ENCODE measurements at places on chromosomes 1 and 21.

- no peak overlapping the region for H3K4me3 ChIP-seq
- no peak overlapping the region for H3K27ac ChIP-seq
- H3K27me3 ChIP-seq: no peaks in the 10 kb centered on the region
- peaks cover 6% of the 10 kb centered on the region for H3K4me1 ChIP-seq
These were observed 31.6 kb downstream of the HOOK1 start for GRCh38 chr1:59846209-59846894.

GRCh38 chr1:2840036-2840809, 38.7 kb upstream of the TTC34 start:
- peaks cover 24% of the 10 kb centered on the region for H3K4me1 ChIP-seq
- peak overlapping the region; percentile 87 for H3K4me3 ChIP-seq
- no peaks in the 10 kb centered on the region for H3K27me3 ChIP-seq
- H3K27ac ChIP-seq: peak overlapping the region; percentile 93
- no peaks in the 10 kb centered on the region for H3K36me3 ChIP-seq

GRCh38 chr1:8790478-8790877, 27.0 kb downstream of the RERE start:
- no peak overlapping the region for H3K4me3 ChIP-seq
- peaks cover 6% of the 10 kb centered on the region for H3K4me1 ChIP-seq
- no peaks in the 10 kb centered on the region for H3K27me3 ChIP-seq
- no peak overlapping the region for H3K27ac ChIP-seq
- no peak for DNase-seq

- H3K36me3 ChIP-seq: no peaks in the 10 kb centered on the region
- peaks cover 2% of the 10 kb centered on the region for H3K4me1 ChIP-seq
- peaks cover 13% of the 10 kb centered on the region for H3K27me3 ChIP-seq
- no peak overlapping the region for H3K27ac ChIP-seq
These were observed 1.4 kb upstream of the BRINP3 start for GRCh38 chr1:190479050-190479397.

GRCh38 chr1:207115269-207115668, 11.2 kb downstream of the C4BPA start:
- no peaks in the 10 kb centered on the region for H3K4me1 ChIP-seq
- H3K27me3 ChIP-seq: peaks cover 7% of the 10 kb centered on the region
- H3K36me3 ChIP-seq: no peaks in the 10 kb centered on the region
- DNase-seq: no peak
- no peak overlapping the region for H3K4me3 ChIP-seq
- H3K27ac ChIP-seq: no peak overlapping the region

GRCh38 chr1:179786815-179787685, 44.0 kb downstream of the FAM163A start:
- H3K4me3 ChIP-seq: no peak overlapping the region
- H3K27me3 ChIP-seq: peaks cover 6% of the 10 kb centered on the region

GRCh38 chr1:149997585-149998262, 12.8 kb downstream of the OTUD7B start:
- no peak overlapping the region for H3K4me3 ChIP-seq
- H3K27me3 ChIP-seq: no peaks in the 10 kb centered on the region
- peaks cover 36% of the 10 kb centered on the region for H3K36me3 ChIP-seq
- H3K27ac ChIP-seq: no peak overlapping the region

GRCh38 chr21:45276596-45276995, 11.1 kb downstream of the POFUT2 start:
- H3K36me3 ChIP-seq: peaks cover 14% of the 10 kb centered on the region
- H3K27me3 ChIP-seq: no peaks in the 10 kb centered on the region
- no peak overlapping the region for H3K27ac ChIP-seq

DNA sequence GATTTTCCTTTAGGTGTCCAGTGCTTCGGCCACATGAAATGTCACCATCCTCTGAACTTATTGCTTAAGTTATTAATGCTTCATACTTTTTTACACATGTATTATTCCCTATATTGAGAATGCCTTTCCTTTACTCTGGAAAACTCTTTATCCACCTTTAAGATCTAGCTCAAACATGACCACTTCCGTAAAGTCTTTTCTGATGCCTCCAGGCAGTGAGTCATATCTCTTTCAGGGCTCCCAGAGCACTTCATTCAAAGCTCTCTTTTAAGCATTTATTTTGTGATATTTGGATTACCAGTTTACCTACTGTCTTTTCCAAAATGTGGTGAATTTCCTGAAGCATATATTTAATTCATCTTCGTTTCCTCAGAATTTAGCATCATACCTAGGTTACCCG, 178.9 kb downstream of the HS2ST1 start:
- H3K27me3 ChIP-seq: no peaks in the 10 kb centered on the region
- DNase-seq: no peak
- H3K36me3 ChIP-seq: peaks cover 23% of the 10 kb centered on the region
- H3K27ac ChIP-seq: no peak overlapping the region
- H3K4me1 ChIP-seq: no peaks in the 10 kb centered on the region
- no peak overlapping the region for H3K4me3 ChIP-seq

GRCh38 chr1:19484338-19484797, 971 bp downstream of the CAPZB start:
- peaks cover 35% of the 10 kb centered on the region for H3K36me3 ChIP-seq
- no peaks in the 10 kb centered on the region for H3K27me3 ChIP-seq
- no peak for DNase-seq
- peak overlapping the region; percentile 97 for H3K27ac ChIP-seq
- H3K4me3 ChIP-seq: peak overlapping the region; percentile 93
- H3K4me1 ChIP-seq: peaks cover 75% of the 10 kb centered on the region

GRCh38 chr1:165639821-165640623, 9.0 kb downstream of the MGST3 start:
- H3K27ac ChIP-seq: no peak overlapping the region
- peaks cover 40% of the 10 kb centered on the region for H3K4me1 ChIP-seq
- H3K27me3 ChIP-seq: no peaks in the 10 kb centered on the region
- H3K4me3 ChIP-seq: no peak overlapping the region

- no peaks in the 10 kb centered on the region for H3K27me3 ChIP-seq
- no peak overlapping the region for H3K4me3 ChIP-seq
- H3K27ac ChIP-seq: no peak overlapping the region
- peaks cover 38% of the 10 kb centered on the region for H3K4me1 ChIP-seq
These were observed 103.7 kb downstream of the PRDM2 start for GRCh38 chr1:13803546-13804239.

GRCh38 chr1:177933881-177934280, 36.0 kb downstream of the SEC16B start:
- H3K4me1 ChIP-seq: no peaks in the 10 kb centered on the region
- no peak overlapping the region for H3K27ac ChIP-seq
- H3K27me3 ChIP-seq: no peaks in the 10 kb centered on the region
- no peak overlapping the region for H3K4me3 ChIP-seq

- peaks cover 4% of the 10 kb centered on the region for H3K4me1 ChIP-seq
- H3K27ac ChIP-seq: no peak overlapping the region
- no peaks in the 10 kb centered on the region for H3K36me3 ChIP-seq
- DNase-seq: no peak
- no peak overlapping the region for H3K4me3 ChIP-seq
These were observed 15.8 kb downstream of the CAMK2N1 start for GRCh38 chr1:20470194-20470593.
